Neural crest cell (in vitro differentiated cells): ENCODE measurements at places on chromosomes 4 and X.

DNA sequence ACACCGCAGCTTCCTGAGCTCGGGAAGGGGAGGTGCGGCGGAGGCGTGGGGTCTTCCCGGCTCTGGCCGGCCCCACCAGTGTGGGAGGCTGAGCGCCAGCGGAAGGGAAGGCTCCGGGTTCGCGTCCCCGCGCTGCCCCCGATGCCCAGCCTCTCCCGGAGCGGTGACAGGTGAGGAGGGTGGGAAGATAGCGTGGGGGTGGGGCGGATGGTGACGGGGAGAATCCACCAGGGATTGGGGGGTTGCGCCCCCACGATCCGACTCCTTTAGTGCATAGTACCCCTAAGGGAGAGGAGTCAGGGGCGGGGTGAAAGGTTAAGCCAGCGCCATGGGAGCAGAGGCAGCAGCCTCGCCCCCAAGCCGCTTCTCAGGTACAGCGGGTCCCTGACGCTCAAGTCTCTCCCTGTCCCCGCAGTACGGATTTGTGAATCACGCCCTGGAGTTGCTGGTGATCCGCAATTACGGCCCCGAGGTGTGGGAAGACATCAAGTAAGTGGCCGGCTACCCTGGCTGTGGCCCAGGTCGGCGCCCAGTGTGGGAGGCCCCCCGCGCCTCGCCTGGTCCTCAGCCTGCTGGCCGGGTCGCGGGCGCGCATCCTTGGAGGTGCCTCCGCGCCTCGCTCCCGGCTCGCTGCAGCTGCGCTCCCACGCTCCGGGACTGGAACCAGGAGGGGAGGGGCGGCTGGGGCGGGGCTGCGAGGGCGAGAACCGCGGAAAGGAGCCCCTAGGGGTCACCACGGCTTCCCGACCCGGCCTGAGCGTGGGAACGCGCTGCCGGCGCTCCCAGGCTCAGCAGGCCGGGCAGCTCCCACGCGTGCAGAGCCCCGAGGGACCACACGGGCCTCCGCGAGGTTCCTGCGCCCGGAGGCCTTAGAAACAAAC is 791 bp downstream of the GUCY1B1 start:
- peak; percentile 50 for DNase-seq

DNA sequence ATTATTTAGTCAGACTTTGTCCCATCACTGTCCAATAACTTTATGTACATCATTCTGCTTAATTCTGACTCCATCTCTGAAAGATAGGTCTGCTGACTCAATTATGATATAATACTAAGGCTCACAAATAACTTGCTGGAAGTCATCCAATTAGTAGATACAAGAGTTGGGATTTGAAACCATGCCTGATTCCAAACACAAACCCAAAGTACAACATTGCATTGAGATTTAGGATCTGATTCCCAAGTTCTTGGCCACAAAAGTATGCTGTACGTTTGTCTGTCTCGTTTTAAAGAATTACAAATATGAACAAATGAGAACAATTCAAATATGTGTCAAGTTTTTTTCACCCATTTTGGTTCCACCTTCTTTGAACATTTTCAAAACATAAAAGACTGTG is 108.8 kb downstream of the AMELX start:
- DNase-seq: no peak

- no peak for DNase-seq
Observed at GRCh38 chr4:168514249-168514852, 17.5 kb downstream of the PALLD start.

DNA sequence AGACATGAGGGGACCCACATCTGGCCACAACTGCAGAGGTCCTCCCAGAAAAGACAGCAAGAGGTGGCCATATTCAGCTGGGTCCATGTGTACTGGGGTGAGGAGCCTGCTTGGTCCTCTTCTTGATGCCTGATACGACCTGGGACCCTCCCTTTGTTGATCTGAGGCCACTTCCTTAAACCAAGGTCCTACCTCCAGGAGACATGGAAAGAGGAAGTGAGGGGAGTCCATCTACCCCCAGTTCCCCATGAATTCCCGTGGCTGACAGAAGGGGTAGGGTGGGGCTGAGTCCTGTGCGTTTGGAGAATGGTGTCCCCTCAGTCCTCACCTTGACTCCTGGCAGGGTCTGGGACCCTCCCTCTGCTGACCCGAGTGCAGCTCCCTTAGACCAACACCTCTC is 2.1 kb downstream of the MAGEA10 start:
- no peak for DNase-seq

DNA sequence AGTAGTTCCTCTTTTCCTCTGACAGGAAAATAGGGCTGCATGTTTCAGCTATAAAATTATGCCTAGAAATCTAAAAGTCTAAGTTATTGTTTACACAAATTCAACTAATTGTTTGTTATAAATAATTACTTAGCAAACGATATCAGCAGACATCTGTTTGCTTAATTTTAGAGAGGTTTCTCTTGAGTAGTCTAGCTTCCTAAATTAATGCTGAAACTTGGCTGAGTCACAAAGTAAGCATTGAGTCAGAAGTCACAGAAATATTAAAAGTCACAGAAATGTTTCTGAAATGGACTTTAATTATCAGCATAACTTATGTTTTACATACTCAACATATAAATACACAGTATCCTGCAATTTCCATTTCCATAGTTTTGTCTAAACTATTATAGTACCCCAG is 1044.0 kb downstream of the CCSER1 start:
- no peak for DNase-seq

DNA sequence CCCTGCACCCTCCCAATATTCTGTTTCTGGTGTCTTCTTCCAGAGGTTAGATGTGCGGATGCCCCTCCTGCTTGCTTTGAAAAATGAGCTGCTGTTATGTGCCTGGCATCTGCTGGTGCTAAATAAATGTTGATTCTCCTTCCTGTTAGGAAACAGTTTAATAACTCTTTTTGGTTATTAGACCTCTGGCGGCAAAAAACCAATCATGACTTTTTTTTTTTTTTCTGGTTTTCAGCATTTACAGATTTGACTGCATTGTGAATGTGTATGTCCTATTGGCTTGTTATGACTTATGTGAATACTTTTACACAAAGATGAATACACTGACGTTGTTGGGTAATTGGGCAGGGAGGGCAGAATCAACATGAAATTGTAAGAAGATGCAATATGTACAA is 13.6 kb upstream of the TMEM156 start:
- DNase-seq: no peak

DNA sequence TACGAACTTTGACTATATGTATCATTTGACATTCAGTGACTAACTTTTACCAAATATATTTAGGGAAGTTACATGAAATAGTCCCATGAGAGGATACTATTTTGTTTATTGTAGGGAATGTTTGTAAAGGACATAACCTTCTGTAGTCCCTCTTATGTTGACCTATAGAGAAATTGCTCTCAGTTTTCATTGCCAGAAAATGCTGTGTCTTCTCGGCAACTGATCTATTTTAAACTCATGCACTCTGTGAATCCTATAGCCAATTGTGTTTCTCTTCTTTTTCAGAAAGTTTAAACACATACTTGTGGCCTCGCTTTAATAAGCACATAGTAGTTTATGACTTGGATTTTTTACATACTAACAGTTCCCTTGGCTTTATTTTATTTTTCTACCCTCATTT is 38.2 kb downstream of the DMP1 start:
- DNase-seq: no peak

- DNase-seq: no peak
Observed at GRCh38 chr4:152485726-152486276, 50.1 kb downstream of the FBXW7 start.
